Stimulated activated CD8-positive, alpha-beta memory T cell treated with anti-CD3 and anti-CD28 coated beads, Interleukin-4, amount 100 ng/mL, for 4 hours (primary cell): ENCODE measurements at places on chromosomes 11 and 22.

DNA sequence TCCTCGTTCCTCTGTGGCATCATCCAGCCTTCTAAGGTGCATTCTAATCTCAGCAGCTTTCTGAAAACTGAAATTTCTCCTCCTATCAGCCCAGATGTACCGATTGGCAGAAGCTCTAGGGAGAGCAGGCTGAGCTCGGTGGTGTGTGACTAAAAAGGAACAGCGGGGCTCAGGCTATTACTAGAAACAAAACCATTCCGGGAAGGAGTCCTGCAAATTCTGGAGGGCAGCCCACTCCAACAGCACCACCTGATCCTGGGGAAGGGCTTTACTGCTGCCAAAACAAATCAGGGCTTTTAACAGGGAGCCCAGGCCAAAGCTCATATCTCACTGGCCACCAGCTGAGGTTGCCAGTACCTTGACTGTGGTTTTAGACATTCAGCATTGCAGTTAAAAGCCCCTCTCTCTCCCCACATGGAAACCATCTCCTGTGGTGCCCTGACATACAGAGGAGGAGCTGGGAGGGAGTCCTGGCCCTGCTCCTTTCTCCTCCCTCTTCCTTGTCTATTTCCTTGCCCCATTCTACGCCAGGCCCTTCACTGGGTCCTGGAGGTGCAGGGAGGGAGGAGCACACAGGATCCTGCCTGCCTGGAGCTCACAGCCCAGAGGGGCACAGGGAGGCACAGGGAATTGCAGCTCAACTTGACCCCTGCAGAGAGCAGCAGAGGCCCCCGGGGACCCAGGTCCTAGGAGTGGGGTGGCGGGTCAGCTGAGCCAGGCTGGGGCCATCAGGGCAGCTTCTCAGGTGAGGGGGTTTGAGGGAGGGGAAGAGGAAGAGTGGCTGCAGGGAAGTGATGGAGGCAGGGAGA, 889 bp downstream of the PLAAT4 start:
- DNase-seq: no peak

- no peak for DNase-seq
These were observed 3.0 kb upstream of the INPPL1 start for GRCh38 chr11:72221386-72222075.

DNA sequence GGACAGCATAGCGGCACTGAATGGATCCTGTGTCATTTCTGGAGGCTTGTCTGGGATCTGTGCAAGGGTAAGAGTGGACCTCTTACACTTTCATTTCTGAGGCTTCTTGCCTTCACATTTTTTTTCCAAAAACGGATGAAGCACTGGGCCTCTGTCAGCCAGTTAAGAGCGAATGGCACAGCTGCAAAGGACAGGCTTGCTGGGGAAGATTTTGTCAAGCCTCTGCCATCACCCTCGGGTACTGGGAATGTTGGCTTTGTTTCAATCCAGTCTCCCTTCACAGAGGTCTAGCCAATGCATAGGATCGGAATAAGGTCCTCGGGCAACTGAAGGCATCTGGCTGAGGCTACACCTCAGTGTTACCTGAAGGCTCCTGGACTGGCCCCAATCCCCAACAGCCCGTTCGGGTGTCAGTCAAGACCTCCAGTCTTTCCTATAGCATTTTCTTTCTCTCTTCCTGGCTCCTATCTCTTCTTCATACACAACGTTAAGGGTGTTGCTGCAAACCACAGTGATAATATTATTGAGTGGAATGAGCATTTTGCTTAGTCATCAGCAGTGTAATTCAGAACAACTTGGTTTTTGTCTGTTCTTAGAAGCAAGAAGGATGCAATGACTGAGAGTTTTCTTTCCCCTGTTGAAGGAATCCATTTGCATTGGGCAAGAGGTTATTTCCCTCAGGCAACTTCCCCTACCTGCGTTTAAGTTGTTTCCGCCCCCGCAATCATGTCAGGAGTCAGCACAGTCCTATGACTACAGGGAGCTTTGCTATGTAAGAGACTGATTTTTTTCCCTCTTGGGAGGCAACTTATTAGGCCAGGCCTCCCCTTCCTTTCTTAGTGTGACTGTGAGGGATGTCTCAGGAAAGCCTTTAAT, 22.8 kb downstream of the NPAT start:
- no peak for DNase-seq

DNA sequence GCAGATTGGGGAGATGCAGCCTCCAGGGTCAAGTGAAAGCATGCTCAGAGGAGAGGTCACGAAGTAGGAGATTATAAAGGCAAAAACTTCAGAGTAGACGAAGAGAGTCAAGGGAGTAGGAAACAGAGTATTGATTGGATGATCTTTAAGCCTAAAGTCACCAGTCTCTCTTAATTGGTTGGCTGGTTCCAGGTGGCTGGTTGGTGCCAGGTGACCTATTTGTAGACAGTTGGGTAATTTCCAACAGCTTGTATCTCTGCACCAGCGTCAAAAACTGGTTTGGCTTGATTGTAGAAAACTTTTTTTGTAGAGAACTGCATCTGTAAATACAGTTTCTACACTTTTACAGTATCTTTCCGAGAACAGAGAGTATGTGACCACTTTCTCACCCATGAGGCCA, 75.7 kb upstream of the CCDC90B start:
- DNase-seq: no peak

DNA sequence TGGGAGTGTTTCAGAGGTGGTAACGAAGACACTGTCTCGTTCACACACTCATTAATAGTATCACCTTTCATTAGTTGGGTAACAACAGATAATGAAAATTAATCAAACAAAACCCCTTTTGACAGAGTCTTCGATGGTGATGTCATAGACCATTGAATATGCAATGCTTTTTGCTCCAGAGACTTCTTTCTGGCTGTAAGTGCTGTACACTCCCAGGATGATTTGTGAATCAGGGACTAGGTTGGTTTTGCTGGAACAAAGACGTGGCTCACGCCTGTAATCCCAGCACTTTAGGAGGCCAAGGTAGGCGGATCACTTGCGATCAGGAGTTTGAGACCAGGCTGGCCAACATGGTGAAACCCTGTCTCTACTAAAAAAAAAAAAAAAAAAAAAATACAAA, 9.5 kb upstream of the RASSF10 start:
- no peak for DNase-seq

DNA sequence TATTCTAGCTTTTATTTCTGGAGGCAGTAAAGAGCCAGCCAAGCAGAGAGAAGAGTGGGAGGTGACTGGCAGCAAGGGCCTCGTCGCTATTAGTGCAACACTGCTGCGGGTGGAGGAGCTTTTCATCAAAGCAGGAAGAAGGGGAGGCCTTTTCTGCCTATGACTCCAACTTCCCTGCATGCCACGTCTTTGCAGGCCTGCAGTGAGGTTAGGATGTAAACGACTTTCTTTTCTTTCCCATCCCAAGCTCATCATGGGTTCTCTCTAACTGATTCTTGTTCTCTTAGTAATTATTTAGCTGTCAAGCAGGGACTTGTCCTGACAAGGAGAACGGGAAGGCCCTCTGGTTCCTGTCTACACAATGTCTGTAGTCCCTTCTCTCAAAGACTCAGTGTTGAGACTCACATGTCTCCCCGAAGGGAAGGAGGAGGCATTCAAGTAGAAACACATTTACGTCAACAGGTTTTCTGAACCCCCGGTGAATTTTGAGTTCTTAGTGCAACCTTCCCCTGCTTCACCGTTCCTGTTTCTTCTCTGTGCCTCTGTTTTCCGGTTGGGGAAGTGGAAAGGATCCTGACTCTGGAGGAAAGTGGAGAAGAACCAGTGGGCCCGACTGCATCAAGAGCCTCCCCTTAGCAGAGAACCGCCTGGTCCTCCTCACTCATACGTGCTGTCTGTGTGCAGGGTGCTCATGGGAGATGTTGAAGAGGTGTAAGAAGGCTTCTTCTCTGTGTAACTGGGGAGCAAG, 56.9 kb downstream of the PACS1 start:
- DNase-seq: peak; percentile 32

DNA sequence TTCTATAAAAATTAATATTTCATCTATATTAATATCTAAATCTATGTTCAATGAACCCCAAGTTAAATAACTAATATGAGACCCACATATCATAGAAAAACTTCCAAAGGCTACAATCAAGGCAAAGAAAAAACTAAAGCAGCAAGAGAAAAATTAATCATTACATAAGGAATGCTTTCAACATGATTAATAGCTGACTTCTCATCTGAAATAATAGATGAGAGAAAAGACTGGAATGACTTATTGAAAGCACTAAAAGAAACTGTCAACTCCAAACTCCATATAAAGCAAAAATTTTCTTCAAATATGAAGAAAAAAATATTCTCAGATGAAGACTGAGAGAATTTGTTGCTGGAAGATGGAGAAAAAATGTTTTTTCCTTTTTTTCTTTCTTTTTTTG, 13.0 kb downstream of the TRIM5 start:
- no peak for DNase-seq

DNA sequence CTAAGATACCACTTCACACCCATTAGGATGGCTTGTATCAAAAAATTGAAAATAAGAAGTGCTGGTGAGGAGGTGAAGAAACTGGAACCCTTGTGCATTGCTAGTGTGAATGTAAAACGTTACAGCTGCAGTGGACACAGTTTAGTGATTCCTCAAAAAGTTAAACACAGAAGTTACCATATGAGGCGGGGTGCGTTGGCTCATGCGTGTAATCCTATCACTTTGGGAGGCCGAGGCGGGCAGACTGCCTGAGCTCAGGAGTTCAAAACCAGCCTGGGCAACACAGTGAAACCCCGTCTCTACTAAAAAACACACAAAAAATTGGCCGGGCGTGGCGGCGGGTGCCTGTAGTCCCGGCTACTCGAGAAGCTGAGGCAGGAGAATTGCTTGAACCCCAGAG, 43.5 kb downstream of the SGSM3 start:
- DNase-seq: no peak

DNA sequence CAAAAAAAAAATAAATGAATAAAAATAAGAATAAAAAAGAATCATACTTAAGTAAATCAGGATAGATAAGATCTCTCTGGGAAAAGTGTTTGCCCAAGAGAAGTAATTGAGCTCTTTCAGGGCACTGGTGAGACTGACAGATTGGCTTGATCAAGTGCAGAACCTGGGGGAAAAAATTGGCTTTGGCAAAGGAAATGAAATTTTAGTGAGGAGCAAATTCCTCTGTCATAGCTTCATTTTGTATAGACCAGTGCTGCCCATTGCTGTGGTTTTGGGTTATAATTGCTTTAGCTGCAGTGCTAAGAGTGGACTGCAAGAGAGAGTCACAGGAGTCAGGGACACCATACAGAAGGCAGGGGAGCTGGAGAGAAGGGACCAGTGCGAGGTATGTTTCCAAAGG, 35.7 kb downstream of the SFI1 start:
- DNase-seq: no peak

- DNase-seq: no peak
These were observed 385.6 kb downstream of the ETS1 start for GRCh38 chr11:128201801-128202200.

- no peak for DNase-seq
These were observed 159.1 kb upstream of the HSD17B12 start for GRCh38 chr11:43521471-43521870.

GRCh38 chr22:43235445-43236409, 48.8 kb upstream of the TTLL12 start:
- DNase-seq: no peak

- no peak for DNase-seq
These were observed 132.2 kb downstream of the ST3GAL4 start for GRCh38 chr11:126487711-126488110.

GRCh38 chr11:123351375-123351774, 78.7 kb upstream of the GRAMD1B start:
- DNase-seq: no peak

DNA sequence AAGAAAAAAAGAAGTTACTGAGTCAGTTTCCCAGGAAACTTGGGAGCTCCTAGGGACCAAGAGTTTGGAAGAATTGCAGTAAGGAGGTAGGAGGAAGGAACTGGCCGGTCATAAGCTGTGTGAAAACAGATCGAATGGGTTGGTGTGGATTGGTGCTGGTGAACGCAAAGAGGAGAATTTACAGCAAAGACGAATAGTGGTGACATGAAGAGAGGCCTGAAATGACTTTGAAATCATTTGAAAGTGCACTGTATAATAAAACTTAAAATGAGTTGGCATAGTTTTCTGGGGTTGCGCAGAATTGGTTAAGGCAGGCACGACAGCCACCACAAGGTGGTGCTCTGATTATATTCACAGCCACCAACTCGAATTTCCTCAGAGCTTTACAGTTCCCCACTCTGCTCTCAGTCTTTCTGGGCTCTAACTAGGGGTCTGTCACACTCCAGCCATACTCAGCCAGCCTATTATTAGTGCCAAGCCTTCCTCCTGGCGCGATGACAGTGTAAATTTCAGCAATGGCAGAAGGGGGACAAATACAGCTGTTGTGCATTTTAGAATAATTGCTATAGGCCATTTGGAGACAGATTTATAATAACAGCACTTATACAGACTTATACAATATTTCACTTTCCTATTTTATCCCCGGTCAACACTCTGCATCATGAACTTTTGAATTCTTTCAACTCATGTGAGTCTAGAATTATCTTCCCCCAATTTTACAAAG, 8.3 kb upstream of the HTR3B start:
- no peak for DNase-seq

- no peak for DNase-seq
These were observed 702.4 kb downstream of the NTM start for GRCh38 chr11:132072858-132073211.

GRCh38 chr11:5366856-5367255, 15.5 kb downstream of the OR51B6 start:
- no peak for DNase-seq

GRCh38 chr22:42414565-42415303, 17.5 kb downstream of the NFAM1 start:
- no peak for DNase-seq

DNA sequence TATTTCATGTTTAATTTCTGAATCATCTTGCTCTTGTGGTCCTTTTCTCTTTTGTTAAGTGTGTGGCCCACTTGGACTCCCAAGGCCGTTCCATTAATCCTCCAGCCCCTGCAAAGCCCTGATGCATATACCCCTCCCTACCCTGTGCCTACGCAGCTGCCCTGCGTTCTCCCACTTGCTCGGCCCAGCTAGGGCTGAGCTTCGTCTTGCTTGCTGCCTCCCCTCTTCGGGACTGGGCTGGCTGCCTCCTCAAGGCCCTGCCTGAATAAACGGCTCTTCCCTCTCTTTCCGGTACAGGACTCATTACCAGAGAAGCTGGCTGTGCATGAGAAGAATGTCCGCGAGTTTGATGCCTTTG, 28.5 kb downstream of the ARHGAP1 start:
- no peak for DNase-seq

GRCh38 chr22:19477321-19478044, 1.5 kb downstream of the UFD1 start:
- DNase-seq: no peak

DNA sequence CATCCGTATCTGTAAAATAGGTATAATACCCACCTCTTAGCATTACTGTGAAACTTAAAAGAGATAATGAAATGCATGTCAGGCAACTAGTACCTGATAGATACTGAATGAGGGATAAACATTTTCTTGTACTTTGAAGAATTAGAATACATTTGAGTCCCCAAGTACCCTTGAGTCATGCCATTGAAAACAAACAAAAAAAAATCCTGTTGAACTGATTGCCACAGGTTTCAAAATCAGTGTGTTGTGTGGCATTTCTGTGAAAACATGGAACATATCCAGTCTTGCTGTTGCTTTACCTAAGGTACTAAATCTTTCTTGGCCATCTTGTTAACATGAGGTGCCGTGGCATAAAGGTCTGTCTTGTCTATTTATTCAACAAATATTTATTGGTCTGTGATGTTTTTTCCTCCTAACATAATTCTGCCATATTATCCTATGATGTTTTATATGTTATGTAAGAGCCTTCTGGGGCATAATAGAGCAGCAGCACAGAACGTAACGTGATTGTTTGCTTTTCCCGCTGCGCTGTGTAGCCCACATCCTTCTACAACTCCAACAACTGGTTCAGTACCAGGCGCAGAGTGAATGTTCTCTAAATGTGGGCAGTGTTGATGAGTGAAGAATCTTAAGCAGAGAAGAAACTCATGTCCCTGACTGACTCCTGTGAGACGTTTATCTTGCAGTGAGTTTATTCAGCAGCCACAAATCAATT, 79.3 kb upstream of the RAB1B start:
- no peak for DNase-seq
